Cortex of kidney (tissue), 1 donor: ENCODE measurements at places on chromosomes 2 and 18.

- no peak for DNase-seq
Measured at GRCh38 chr2:176744146-176744545, 468.4 kb upstream of the HNRNPA3 start.

DNA sequence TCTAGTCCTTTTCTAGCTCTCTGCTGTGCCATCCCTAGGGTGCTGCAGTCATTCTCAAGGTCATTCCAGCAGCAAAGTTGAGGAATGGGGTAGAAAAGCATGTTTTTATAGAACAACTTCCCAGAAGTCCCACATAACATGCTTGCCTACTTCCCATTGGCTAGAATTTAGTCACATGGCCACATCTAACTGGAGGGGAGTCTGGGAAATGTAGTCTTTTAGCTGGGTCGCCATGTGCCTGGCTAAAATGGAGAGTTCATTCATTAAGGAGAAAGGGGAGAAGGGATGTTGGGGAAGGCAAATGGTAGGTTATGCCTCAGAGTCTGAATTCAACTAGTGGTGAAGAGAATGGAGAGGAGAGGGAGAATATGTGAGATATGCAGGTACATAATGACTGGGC, 85.7 kb downstream of the SLC4A3 start:
- no peak for DNase-seq

DNA sequence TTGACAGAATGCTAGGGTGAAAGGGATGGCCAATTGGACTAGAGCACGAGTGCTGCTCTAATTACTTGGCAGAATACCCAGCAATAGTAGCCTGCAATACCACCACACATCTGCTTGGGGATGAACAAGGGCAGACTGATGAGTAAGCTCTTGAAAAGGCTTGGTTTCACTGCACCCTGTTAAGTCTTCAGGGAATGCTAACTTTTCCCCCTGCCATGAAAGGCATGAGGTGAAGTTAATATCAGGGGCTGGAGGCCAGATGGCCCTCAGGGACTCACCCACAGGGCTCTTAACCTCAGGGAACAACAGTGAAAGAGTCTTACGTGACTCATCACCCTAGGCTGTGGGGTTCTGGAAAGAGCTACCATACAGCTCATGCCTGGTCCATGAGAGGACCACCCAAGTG, 51.7 kb upstream of the MYL1 start:
- DNase-seq: no peak

GRCh38 chr2:152716805-152717227, 445 bp downstream of the PRPF40A start:
- DNase-seq: no peak

- no peak for DNase-seq
Measured at GRCh38 chr2:121603185-121603584, 46.1 kb downstream of the CLASP1 start.

DNA sequence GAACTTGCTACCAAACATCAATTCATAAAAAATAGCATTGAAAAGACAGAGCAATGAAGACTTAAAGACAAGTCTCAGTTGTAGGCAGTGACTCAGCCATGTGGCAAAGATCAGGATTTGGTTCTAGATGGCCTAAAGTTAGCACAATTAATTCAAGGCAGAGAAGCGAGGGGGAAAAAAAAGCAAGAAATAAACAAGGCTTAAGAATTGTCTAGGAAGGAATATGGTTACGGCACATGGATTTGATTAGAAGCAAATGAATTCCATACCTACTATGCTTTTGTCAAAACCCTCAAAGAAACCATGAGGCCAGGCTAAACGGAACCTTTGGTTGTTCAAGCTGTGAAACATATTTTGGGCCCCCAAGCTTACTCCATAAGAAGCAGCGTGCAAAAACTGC, 362.2 kb upstream of the KCNH7 start:
- DNase-seq: no peak

GRCh38 chr2:166614029-166614428, 120.0 kb upstream of the SCN7A start:
- no peak for DNase-seq

- DNase-seq: no peak
Measured at GRCh38 chr18:12991821-12992179, 638 bp downstream of the CEP192 start.

DNA sequence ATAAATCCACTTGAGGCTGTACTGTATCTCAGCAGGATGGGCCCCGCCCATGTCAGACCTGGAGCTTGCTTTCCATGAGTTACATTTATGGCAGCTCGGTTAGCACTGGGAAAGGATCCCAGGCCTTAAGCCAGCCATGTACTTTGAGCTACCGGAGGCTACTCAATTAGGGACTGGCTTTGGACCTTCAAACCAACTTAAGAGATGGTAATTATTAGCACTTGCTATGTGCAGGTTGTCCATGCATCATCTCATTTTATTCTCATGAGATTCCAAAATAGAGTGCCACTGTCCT, 64.4 kb downstream of the ACTR2 start:
- DNase-seq: no peak

DNA sequence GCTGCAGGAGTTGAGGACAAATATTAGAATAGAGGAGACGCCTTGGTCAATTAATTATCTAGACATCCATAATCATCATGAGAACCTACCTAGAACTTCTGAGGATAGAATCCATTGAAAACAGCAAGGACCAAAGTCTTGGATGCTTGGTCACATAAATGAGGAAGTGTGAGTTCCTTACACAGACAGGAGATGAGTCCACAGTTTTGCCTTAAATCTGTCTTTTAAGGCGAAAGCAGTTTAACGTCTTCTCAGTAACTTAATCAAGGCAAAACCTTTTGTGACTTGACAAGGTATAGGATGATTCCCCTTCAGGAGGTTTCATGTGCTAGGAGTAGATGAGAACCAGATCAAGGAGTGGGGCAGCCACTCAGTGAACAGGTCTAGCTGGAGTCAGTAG, 1783.2 kb upstream of the CELF4 start:
- no peak for DNase-seq

GRCh38 chr2:86631846-86632485, 8.3 kb upstream of the RNF103 start:
- no peak for DNase-seq

- DNase-seq: no peak
Measured at GRCh38 chr2:79876430-79876829, 363.6 kb downstream of the CTNNA2 start.

GRCh38 chr2:178008636-178009289, 63.8 kb downstream of the PDE11A start:
- no peak for DNase-seq

DNA sequence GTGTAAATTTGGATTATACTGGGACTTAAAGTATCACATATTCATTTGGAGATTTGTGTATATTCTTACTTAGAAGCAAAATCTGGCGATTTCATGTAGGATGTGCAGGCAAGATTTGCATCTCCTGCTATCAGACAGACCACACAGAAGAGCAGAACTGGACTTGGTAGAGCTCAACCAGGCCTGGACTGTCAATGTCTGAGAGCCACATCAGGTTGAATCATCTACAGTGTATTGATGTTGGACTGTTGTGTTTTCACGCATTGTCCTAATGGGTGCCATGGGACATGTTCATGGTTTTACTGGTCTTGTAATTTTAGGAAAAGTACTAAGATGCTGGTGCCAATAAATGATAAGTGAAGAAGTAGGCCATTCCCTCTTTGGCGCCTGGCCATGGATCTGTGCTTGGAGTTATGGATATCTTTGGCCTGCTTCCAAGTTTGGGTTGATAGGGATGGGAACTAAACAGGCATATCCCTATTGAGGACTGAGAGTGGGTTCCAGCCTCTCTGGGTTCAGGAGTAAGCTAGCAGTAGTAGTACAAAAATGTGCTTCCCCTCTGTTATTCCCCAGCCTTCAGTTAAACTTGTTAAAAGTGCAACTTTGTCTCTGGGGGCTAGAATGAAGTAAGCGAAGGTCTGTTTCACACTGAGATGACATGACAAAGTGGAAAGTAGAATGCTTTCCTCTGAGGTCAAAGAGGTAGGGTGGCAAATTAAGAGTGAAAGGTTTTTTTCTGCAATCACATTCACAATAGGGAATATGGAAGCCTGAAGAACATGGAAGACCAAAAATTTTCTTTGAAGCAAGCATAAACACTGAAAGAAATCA, 49.2 kb upstream of the NEMP2 start:
- DNase-seq: no peak

GRCh38 chr2:45946023-45946422, 294.5 kb downstream of the PRKCE start:
- DNase-seq: no peak

DNA sequence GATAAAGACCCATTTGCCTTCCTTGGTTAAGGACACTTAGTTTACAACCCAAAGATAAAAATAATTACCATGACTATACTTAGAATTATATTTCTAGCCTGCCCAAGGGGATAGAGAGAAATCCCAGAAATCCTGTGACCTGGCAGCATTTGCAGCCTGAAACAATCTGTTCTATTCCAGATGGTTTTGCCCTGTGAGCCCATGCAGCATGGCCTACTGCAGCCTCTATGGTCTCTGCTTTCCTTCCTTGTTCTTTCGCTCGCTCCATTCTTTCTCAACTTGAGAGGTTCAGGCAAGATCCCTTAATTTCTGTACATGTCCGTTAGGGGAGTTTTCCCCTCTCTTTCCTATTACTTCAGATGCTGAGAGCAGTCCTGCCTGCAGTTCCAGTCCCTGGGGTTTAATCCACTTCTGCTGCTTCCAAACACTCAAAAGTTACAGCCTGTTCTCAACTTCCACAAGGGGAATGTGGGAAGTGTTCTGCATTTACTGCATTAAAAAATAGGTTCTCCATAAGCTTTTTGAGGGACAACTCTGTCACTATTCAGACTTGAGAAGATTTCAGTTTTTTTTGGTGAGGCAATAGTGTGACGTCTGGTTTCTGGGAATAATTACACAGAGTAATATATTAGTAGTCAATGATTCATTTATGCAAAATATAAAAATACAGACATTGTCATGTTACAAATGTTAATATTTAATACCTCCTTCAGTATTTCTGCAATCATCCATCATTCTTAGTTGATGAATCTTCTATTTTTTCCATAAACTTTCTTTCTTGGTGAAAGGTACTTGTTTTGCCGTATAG, 80.3 kb downstream of the CDCA7 start:
- DNase-seq: no peak

DNA sequence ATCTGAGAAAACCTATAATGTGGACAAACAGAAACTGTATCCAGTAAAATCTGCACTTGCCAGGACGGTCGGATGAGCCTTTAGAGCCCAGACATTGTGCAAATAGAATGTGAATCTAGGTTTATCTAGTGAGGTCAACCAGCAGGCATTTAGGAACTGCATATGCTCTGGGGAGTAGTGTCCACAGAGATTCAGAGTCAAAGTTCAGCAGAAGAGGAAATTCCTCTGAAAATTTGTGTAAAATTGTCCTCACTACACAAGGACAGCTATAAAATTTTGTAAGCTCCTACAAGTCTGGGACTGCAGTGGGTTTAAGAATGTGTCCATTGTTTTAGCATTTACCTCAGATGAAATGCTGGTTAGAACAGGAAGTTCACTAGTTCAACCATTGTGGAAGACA, 9.8 kb upstream of the NDUFV2 start:
- no peak for DNase-seq

GRCh38 chr2:151849413-151850010, 21.3 kb upstream of the ARL5A start:
- no peak for DNase-seq

DNA sequence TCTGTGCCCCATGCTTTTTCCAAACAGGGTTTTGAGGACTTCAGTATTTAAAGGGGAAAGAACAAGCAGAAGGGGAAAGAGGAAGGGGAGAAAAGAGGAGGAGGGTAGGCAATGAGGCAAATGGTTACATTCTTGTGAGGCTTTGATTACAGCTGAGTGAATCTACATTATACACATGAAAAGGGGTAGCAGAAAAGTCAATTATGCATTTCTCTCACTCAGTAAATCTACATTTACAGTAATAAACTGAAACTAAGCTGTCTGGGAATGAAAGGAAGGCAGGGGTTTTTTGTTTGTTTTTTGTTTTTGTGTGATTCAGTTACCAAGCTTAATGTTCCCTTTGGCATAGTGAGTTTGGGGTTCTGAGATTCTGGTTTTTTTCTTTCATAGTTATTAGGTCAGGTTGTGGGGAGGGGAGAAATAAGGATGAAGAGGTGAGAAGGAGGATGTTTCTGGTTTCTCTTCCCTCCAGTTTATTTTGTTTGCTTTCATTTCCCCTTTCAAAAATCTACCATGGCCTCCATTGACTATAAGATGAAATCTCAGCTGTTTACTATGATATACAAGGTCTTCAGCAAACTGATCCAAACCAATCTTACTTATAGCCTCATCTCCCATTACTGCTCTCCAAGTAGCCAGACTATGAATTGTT, 18.7 kb downstream of the C18orf63 start:
- DNase-seq: no peak

DNA sequence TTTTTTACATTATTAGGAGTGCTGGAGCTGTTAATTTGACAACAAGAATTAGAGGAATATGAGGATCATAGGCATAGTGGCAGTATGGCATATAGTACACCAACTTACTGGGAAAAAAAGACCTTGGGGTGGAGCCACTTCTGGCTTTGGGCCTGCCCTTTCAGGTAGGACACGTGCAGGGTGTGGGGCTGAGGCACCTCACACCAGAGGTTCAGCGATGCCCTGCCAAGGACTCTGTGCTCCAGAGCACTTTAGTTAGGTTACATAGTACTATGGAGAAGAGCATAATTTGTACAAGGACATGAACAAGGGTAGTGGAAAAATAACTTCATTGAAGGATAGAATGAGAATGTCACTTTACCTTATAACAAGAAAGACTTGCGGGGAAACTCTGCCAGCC, 77.1 kb upstream of the CD302 start:
- no peak for DNase-seq

DNA sequence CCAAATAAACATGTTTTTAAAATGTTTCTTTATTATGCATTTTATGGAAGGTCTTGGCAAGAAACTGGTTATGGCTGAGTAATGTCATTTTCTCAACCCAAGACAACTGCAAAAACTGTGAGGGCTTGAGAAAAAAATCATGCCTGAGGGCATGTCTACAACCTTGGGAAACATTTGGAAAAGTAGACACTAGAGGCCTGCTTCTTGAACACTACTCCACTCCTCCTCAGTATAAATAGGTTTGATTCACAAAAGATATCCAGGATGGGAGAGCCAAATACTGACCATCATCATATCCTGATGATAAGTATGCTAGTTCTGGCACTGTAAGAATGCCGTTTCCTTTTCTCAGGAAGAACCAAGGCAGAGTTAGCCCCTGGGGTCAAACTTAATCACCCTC, 71.1 kb downstream of the OSR1 start:
- no peak for DNase-seq

DNA sequence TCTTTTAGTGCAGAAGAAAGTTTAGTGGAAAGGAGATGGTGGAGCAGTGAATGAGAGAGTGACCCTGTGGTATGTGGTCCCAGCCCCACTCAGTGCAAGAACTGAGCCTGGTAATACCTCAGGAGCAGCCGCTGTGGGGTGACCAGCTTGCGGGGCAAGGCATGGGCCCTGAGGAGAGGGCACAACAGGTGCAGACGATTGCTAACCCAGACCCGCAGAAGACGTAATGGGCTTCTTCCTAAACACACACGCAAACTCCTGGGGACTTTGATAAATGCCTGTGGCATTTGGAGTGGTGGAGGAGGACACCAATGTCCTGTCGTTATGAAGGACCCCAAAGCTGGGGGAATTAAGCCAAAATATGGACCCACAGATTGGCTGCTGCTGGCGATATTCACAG, 78.7 kb downstream of the GFPT1 start:
- no peak for DNase-seq
